H1 (cell line): ENCODE measurements at places on chromosomes 2 and 18. TPM values are rescaled to one million over a fixed set of nuclear protein-coding genes. Genes with fewer than 3 reads are reported as not detected.

AGXT gene
- not detected in 2 replicates for total RNA-seq

DNA sequence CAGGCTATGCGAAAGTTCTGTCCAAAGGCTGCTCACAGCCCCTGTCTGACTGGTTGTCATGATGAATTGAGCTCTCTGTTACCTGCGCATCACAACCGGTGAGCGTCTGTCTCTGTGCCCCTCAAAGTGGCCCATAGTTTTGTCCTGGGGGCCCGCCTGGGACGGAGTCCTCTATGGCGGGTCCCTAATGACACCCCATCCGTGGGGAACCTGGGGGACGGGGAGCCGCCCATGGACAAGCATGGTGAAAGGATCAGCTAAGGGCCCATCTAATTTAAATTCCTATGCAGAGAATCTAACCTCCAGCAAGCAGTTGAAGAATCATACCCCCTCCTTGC, 473 bp downstream of the ELMOD3 start:
- no peak for DNase-seq

DNA sequence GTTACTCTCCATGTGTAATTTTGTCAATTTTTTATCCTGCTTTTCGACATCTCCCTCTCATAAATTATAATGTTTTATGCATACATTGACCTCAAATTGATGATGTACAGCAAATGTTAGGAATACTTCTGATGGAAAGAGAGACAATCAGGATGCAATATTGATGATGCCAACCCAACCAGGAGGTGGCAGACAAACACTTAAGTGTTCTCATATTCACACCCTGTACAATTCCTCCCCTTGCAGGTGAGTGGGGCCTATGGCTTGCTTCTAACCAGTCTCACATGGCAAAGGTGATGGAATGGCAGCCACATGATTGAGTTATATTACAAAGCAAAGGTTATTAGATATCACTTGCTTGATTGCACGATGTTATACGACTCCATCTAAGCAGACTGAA, 594.3 kb upstream of the REG3G start:
- no peak for DNase-seq

GRCh38 chr18:46518438-46518837, 138.6 kb downstream of the LOXHD1 start:
- no peak for DNase-seq

- DNase-seq, result no peak
These were observed 27.2 kb downstream of the RTP5 start for GRCh38 chr2:241896746-241897201.

DNA sequence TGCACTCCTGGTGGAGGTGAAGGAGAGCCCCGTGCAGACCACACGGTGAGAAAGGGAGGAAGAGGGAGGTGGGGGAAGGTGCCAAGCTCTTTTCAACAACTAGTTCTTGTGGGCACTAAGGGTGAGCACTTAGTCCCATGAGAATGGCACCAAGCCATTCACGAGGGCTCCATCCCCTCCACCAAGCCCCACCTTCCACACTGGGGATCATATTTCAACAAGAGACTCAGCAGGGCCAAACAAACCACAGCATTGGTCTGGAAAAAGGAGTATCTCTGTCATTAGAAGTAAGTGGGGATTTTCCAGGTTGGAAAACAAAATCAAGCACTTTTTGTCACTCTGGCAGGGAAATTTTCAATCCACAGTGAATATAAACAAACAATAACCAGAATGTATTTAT, 38.4 kb downstream of the ZAP70 start:
- no peak for DNase-seq

APLF gene
- total RNA-seq, result 4.4 and 4.9 TPM in 2 replicates

- DNase-seq, result no peak
These were observed 278.8 kb upstream of the CELF4 start for GRCh38 chr18:37844209-37844970.
